HT-29 (cell line): ENCODE measurements at places on chromosomes 13 and 19. TPM values are rescaled to one million over a fixed set of nuclear protein-coding genes. Genes with fewer than 3 reads are reported as not detected.

- DNase-seq = no peak
Observed at GRCh38 chr13:33331962-33332361, 46.4 kb upstream of the STARD13 start.

DNA sequence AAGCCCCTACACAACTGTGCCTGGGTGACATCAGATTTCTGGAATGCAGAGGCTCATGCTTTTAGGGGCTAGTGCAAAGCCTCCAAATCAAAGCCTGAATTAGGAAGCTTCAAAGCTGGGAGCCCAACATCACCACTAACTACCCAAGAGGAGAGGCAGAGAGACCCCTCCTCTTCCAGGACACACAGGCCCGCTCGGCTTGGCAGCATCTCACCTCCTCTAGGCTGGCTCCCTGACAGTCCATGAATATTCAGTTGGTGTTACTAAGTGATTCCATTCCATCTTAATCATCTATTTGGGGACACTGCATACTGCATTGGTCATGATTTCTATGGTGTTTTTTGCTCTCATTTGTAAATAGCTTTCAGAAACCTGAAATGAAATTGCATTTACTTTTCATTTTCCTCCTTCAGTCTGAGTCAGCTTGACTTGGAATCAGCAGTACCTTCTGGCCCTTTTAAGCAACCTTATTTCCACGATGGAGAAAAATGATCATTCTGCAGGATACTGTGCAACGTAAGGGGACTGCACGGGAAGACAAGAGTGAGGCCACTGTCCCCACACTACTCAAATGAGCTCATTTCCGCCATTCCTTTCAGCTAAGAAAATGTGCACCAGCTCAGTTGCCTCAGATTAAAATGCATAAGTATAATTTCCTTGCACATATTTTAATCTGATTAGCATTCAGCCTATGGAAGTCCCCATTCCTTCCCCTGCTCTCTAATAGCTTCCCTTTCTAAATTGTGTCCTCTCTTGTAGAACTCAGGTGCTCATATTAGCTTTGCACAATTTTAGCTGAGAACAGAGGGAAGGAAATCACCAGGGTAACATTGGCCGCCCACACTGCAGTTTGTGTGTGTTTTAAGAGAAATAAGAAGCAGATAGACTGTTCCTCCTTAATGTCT is 219.9 kb downstream of the RFC3 start:
- no peak for DNase-seq

The RXFP2 gene
- total RNA-seq = not detected in 2 replicates

The SYNGR4 gene
- 0.34 and 1.2 TPM in 2 replicates for total RNA-seq

GRCh38 chr19:44905437-44906160 is at the start of gene APOE:
APOE (plus strand) TSS chr19:44905796; CDS start chr19:44906625, 829 bp downstream.
- DNase-seq = no peak

The ZNF177 gene
- 0.03 and 0.18 TPM in 2 replicates for total RNA-seq

DNA sequence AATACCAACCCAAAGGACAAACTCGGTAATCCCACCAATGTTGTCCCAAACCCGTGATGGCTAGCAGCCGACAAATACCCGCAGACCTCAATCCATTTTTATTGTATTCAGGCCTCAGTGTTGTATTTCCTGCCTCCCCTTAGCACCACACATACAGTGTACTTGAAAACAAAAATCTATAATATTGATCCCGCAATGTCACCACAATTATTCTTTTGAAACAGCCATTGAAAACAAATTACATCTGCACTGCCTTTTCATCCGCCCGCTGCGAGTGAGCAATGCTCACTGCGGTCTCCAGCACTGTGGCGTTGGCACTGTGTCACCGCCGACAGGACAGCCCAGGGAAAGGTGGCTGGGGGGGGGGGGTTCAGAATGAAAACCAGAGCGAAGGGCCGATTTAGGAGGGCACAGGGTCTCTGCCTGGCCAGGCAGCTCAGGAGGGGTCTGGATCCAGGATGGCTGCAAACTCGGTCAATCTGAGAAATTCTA is 385.8 kb upstream of the ZNF507 start:
- DNase-seq = no peak

DNA sequence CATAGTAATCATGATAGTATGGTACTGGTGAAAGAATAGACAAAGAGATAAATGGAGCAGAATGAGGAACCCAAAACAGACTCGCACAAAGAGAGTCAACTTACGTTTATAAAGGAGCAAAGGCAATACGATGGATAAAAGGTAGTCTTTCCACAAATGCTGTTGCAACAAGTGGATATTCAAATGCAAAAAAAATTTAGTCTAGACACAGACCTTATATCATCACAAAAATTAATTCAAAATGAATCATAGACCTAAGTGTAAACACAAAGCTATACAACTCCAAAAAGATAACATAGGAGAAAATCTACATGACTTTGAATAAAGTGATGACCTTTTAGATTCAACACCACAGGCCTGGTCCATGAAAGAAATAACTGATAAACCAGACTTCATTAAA is 131.6 kb downstream of the KL start:
- DNase-seq = no peak

DNA sequence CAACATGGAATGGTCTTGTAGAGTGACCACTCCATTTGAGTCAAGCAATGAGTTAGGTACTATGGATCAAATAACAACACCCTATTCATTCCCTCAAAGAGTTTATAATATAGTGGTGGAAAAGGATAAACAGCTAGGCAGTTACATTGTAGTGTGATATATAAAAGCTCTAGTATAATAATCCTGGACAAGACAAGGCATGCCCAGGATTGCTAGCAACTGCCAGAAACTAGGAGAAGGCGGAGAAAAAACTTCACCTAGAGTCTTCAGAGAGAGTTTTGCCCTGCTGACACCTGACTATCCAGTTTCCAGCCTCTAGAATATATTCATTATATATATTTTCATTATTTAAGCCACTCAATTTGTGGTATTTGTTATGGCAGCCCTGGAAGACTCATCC is 530.6 kb downstream of the KLF12 start:
- DNase-seq = no peak

GRCh38 chr19:40815223-40815622 is 16.2 kb downstream of the EGLN2 start:
- no peak for DNase-seq
